Iris pigment epithelial cell (primary cell): ENCODE measurements at places on chromosomes 7 and 10.

DNA sequence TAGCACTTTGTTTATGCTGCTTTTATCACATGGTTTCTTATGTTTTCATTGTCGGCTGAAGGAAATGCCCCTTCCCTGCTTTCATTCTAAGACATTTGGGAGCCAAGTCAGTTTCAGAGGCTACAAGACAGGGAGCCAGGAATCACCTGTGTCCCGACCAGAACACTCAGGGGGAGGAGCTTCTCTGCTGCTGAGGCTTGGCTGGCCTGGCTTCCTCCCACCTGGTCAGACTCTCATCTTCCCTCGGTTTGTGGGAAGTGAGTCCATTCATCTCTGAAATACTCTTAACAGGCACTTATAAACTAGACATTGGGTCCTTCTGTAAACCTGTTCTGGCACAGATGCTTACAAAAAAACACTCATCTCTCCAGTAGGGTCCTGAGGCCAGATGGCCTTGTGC lies 19.6 kb upstream of the GOLGA7B start:
- DNase-seq, result no peak

GRCh38 chr7:101119876-101120275 lies 7.0 kb upstream of the SERPINE1 start:
- DNase-seq, result peak; percentile 79

DNA sequence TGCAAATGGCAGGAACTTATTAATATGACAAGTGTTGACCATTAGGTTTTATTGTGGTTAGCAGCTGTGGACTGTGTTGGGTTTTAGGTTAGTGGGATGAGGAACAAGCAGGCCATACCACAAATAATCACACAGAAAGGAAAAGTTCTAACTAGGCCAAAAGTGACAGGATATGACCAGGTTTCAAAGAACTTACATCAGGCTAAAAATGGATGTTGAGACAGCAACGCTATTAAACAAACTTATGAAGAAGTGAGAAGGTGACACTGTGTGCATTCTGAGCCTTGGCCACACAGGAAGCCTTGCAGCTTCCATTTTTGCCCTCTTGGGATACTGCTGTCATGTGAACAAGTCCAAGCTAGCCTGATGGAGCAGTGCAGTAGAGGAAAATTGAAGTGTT lies 568.8 kb downstream of the HTR7 start:
- peak; percentile 46 for DNase-seq

- DNase-seq, result no peak
These were observed 626.5 kb upstream of the GALNT17 start for GRCh38 chr7:70505468-70505867.

- DNase-seq, result peak; percentile 27
These were observed 37.8 kb downstream of the AOAH start for GRCh38 chr7:36686499-36686898.

GRCh38 chr10:49290131-49290530 lies 8.8 kb upstream of the C10orf71 start:
- no peak for DNase-seq

DNA sequence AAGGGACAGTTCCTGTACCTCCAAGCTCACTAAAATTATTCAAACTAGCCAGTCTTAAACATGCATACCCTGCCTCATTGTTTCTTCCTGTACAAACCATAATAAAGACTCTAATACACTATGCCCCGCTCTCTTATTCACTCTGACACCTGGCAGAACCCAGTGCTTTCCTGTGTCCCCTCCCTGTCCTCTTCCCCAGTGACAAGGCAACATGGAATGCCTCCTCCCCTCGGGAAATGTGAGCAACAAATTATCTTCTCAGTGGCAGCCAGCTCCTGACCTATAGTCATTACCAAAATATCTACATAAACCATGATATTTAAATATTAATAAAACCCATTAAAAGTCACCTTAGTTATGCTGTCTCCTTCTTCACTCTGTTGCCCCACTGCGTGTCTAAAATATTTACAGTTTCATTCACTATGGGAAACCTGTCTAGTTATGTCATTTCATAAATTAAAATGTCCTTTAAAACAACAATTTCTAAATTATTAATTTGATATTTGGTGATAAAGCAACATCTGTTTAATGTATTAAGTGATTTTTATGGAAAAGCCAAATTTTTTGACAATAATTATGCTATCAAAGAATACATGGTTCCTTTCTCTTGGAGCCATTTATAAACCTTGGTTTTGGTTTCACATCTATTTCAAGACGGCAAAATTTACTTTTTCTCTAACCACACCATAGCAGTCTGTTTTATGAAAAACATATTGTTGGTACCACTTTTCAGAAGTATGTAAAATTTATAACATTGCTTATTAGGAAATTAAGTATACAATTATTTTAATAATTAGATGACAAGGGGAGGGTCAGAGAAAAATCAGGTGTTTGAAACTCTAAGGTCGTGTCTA lies 1355.2 kb downstream of the XPNPEP1 start:
- no peak for DNase-seq

- DNase-seq, result no peak
These were observed 1.4 kb downstream of the HSPA12A start for GRCh38 chr10:116740971-116741370.

GRCh38 chr10:123101872-123102271 lies 33.9 kb upstream of the HMX3 start:
- no peak for DNase-seq

- peak; percentile 44 for DNase-seq
These were observed 19.5 kb upstream of the RHEB start for GRCh38 chr7:151539088-151539671.

DNA sequence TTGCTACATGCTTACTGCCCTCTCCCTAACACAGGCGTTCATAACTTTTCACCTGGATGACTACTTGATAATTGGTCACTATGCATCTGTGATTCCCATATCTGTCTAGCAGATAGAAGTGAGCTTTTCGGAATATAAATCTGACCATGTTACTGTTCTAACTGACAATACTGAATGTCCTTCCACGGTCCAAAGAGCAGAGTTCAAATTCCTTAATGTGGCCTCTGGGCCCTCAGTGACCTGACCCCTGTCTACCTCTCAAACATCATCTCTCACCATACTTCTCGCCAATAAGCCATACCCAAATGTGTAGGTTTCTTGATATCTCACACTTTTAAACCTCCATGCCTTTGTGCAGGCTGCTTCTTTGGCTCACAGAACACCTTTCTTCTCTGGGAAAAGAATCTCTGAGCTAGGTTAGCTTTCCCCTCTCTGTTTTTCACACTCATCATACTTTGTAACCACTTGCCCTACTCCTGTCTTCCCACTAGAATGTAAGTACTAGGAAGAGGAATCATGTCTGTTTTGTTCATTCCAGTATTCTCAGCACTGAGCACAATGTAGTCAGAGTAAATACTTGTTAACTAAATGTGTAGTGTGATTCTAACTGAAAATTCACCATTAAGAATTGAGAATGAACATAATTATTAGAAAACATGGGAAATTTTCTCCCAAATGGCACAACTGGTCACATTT lies 39.2 kb upstream of the LRRC17 start:
- DNase-seq, result peak; percentile 42

GRCh38 chr10:48604991-48605508 lies at the start of gene ARHGAP22:
Gene ARHGAP22, minus strand, starts transcription at chr10:48605073. Its CDS starts 277 bp downstream, at chr10:48604796.
- DNase-seq, result peak; percentile 30

GRCh38 chr7:74289659-74290552 lies 699 bp downstream of the CLIP2 start:
- DNase-seq, result no peak

- no peak for DNase-seq
These were observed 545.8 kb upstream of the NRP1 start for GRCh38 chr10:33880291-33880690.

DNA sequence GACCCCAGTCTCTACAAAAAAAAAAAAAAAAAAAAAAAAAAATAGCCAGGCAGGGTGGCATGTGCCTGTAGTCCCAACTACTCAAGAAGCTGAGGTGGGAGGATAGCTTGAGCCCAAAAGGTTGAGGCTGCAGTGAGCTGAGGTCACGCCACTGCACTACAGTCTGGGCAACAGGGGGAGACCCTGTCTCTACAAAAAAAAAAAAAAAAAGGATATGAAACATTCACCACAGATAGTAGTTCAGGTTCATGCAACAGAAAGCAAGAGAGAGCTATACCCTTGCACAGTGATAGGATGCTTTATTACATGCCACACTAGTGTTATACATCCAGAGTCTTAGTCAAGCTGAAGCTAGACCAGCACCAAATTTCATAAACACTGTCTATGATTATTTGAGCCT lies 148.4 kb upstream of the KAT6B start:
- DNase-seq, result no peak

DNA sequence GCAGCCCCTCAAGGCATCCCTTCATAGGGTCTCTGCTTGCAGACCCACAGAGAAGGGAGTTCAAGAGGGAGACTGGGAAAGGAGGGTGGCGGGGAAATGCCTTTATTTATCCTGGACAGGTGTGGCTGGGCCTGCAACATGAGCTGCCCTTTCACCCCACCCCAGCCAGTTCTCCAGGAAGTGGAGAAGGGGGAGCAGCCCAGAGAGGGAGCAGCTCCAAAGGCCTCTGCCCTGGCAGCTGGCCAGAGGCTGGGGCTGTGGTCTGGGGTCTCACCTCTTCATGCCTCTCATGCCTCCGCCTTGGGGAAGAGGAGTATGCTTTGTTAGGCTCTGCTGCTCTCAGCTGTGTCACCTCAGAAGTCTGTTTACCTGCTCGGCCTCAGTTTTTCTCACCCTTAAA lies 3.1 kb downstream of the LDB3 start:
- DNase-seq, result no peak

- no peak for DNase-seq
These were observed 249.2 kb downstream of the SFMBT2 start for GRCh38 chr10:7161484-7162250.
